ENCODE measurements at places on chromosomes 1 and 21. TPM values are rescaled to one million over a fixed set of nuclear protein-coding genes. Genes with fewer than 3 reads are reported as not detected.

The S100A1 gene
- 10.2 TPM for total RNA-seq

The TAL1 gene
- total RNA-seq: 5.6 TPM

DNA sequence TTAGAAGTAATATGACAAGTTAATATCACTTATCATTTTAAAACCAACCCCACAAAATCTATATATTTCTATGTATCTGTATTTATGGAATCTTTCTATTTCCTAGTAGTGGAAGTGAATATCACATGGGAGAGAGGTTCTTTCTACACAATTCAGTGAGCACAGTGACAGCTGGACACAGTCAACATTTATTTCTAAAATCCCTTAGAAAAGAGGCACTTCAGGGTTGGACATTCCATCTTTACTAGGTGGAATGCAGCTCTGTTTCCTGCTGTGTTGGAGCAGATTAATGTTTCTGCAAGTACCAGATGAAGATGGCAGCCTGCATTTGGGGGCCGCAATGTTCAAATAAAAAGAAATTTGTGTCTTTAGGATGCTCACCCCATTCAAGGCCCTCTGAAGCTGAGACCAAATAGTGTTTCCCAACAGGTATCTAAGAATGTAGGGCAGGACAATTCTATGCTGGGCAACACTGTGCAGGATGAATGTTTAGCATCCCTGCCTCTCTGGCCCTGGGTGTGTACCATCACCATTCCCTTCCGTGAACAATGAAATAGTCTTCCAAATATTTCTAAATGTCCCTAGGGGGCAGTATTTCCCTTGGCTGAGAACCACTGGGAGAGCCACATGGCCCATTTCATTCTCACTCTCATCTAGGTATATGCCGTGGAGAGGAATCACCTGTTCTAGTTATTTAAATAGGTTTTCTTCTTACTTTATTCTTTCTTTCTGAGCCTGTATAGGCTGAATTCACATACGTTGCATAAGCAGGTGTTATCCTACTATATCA lies 394.8 kb downstream of the PRDM2 start:
- DNase-seq: no peak

GRCh38 chr1:43274125-43274803 lies 4.5 kb downstream of the TMEM125 start:
- DNase-seq: no peak

The KLHDC8A gene
- total RNA-seq: 9.9 TPM

- DNase-seq: no peak
Observed at GRCh38 chr1:214146523-214146922, 134.4 kb upstream of the SMYD2 start.

DNA sequence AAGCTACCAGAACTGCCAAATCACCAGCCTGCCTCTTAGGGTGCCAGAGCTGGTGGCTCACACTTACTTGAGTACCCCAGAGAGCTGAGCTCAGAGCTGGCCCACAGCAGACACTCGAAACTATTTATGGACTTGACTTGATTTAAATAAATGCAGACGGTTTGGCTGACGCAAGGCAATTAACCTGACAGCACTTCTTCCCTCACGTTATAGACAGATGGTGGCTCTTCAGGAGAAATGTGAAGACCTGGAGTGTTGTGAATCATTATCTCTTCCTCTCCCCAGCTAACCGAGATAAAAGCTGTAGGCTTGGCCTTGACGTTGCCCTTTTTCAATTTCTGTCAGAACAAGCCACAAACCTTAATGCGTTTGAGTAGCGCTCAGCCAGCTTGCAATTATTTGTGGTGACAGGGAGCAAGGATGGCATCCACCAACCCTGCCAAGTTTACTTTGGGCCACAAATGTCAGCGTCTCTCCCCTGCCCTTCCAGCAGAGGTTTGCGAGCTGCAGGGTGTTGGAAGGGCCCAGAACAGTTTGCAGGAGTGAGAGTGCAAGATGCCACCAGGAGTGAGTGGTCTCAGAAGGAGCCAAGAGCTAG lies 34.0 kb upstream of the BCAR3 start:
- no peak for DNase-seq

DNA sequence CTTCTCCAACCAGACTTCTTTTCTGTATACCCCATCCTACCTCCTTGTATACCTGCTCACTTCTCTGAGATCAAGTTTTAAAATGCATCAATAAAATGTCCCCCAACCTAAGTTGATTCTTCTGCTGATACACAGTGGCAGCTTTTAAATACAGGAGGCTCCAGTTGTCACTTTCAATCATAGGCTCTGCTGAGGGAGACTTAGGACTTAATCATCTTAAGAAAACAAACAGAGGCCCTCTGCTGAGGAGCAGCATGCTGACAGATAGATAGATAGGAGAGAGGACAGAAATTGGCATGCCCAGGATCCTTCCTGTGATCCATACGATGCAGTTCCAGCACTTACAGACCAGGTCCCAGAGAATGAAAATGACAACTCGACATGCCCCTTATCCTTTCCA lies 311.0 kb upstream of the PROX1 start:
- no peak for DNase-seq

DNA sequence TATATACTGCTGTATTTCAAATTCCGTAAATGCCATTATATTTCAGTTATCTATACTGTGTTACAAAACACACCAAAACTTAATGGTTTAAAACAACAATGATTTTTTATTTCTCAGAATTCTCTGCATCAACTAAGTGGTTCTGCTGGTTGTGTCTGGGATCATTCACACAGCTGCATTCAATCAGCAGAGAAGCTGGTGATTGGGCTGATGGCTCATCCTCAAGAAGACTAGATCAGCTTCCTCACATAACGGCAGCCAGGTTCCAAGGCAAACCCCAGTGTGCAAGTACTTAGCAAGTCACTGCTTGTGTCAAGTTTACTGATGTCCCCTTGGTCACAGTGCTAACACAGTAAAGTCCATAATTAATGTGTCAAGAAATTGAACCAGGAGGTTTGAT lies 86.3 kb upstream of the VANGL1 start:
- no peak for DNase-seq

DNA sequence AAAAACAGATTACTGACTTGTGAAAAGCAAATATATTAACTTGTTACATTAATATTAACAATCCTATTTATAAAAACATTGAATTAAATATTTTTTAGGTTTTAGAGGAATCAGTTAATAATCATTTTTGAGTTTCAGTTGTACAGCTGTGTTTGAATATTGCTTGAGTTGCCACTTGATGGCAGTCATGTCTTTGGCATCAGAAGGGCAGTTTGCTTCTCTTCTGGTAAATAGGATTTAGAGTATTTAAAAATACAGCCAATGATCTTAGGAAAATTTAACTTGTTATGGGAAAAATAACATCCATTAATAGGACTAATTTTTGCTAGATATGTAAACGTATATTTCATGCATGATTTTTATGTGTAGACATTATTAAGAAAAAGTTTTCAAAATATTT lies 234.1 kb downstream of the NCAM2 start:
- peak; percentile 68 for DNase-seq

GRCh38 chr1:49389699-49390098 lies 613.0 kb upstream of the BEND5 start:
- no peak for DNase-seq

The RGS16 gene
- 13.1 TPM for total RNA-seq

DNA sequence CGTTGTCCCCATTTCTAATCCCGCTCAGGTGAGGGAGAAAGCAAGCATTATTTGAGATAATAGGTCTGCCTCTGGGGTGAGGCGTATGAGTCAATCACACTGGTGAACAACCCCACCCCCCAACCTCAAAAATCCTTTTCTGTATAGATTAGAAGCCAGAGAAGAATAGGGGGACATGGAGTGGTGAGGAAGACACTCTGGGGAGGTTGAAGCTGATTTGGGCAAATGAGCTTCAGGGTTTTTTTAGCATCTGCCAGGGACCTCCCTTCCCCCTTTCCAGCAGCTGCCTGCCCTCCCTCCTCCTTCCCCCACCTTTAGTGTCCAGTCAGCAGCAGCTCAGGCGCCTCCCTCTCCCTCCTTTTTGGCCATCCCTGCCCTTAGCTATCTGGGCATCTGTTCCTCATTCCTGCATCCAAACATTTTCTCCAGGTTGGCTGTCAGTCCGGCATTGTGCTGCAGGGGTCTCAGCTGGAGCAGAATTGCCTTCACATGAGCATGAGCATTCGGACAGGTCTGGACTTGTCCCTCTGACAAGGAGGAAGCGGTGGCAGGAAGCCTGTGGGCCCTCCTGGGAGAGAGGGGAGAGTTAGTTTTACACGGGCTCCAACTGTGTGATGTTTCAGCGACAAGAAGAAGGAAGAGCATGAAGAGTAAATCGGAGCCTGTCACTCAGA lies 30.8 kb upstream of the PTGFRN start:
- DNase-seq: no peak

DNA sequence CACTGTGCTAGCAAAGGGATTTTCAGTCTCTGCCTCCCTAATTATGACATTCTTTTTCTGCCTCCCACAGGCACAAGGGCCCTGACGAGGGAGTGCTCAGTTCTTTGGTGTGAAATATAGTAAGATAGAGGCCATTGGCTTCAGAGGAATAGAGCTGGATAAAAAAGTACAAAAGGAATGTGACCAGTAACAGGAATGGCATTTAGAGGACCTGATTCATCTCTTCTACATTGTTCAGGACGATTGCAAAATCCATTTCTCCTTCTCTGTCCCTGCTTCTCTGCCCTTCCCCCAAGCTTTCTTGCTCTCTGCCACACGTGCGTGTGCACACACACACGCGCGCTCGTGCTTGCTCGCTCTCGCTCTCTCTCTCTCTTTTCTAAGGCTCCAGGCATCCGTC lies 668.2 kb downstream of the KIF26B start:
- no peak for DNase-seq

- DNase-seq: no peak
Observed at GRCh38 chr1:243623841-243624240, 226.2 kb downstream of the AKT3 start.

The TMCC2 gene
- 38.2 TPM for total RNA-seq

GRCh38 chr1:65265651-65266351 lies 43.5 kb upstream of the DNAJC6 start:
- DNase-seq: peak; percentile 50

Measured in spinal cord (tissue), 10 donors.